ENCODE measurements at places on chromosomes 11 and 22.
A peak's percentile ranks its signal among the peaks of the same experiment; 100 is the strongest.

DNA sequence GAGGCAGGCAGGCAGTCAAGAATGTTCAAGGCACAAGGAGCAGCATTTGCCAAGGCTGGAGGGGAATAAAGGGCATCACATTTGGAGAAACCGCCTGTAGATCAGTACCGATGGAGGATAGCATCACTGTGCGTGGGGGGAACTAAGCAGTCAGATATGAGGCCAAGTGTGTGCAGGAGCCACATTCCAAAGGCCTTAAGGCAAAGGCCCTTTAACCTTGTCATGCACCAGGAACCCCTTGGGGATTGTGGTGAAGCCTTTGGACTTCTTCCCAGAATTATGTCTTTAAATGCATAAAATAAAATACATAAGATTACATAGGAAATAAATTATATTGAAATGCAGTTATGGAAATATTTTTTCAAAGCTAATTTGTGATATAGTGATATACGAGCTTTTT lies 532.1 kb downstream of the BUD13 start:
- DNase-seq = no peak

GRCh38 chr11:107359701-107360100 lies 97.9 kb downstream of the CWF19L2 start:
- DNase-seq = no peak

DNA sequence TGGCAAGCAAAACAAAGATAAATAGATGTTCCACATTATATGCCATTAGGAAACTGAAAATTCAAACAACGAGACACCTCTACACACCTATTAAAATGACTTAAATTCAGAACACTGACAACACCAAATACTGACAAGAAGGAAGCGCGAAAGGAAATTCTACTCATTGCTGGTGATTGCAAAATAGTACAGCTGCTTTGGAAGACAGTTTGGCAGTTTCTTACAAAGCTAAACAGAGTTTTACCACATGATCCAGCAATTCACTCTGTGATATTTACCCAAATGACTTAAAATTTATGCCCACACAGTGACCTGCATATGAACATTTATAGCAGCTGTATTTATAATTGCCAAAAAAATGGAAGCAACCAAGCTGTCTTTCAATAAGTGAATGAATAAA lies 232.6 kb downstream of the CASP12 start:
- no peak for DNase-seq

- DNase-seq = no peak
These were observed 82.4 kb downstream of the FAT3 start for GRCh38 chr11:92306966-92307510.

- no peak for DNase-seq
These were observed 862 bp upstream of the PDXP start for GRCh38 chr22:37657590-37658132.

DNA sequence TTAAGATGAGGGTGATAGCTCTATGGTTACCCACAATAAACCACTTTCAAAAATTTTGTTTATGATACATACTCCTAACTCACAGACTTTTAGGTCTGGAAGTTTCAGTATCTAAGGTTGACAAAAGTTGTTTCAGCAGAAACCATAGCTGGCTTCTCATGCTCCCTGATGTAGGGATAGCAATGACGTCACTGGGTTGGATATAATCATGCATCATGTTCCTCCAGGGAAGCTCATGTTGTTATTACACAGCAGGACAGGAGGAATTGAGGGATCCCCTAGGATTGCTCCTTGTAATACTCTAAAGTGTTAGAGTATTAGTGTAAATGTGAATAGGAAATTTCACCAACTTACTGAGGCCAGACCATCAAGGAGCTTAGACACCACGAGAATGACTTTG lies 23.6 kb downstream of the APOL3 start:
- no peak for DNase-seq

DNA sequence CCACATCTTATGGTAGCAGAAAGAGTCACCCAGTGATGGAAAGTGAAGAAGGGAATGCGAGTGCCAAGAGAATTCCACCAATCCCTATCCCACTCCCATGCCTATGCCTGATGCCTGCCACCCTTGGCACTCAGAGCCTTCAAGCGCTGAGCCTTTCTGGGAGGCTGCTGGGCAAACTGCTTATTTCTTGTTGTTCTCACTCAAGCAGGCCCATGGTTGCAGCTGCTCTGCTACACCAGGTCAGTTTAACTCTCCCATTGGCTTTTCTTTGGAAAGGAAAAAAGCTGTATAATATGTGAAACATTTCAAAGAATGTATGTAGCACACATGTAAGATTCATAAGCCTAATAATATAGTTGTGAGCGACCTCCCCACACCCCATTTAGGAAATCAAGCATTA lies 41.4 kb downstream of the DGCR2 start:
- no peak for DNase-seq

DNA sequence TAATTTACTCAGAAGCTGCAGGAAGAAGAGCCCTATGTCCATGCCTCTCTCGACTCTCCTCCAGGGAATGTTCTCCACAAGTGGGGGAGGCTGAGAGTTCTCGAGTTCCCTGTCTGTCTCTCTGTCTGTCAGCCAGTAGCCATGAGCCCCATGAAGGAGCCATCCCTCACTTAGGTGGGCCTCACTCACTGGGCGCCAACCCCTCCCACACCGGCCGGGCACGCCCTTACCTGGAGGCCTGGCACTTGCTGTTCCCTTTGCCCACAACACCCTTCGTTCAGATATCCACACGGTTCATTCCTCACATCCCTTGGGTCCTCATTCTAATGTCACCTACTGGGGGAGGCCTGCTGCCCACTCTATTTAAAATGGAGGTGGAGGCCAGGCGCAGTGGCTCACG lies 14.2 kb upstream of the IL10RA start:
- DNase-seq = no peak

- no peak for DNase-seq
These were observed 5.6 kb downstream of the OR52R1 start for GRCh38 chr11:4798427-4799183.

DNA sequence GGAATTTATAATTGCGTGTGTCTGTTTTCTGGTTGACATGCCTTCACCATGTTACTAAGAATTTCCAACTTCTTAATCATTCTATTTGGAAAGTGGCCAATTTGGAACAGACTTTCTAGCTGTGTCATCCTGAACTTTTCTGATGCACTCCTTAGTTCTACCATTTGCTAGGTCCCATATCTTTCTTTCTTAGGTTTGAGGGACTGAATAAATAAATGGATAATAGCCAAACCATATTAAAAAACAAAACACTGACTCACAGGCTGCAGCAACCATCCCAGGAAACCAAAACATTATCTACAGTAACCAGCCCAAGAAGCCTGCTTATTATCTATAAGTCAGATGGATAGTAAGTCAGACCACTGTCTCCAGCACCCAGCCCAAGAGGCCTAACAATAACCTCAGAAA lies 57.5 kb upstream of the PLET1 start:
- no peak for DNase-seq

DNA sequence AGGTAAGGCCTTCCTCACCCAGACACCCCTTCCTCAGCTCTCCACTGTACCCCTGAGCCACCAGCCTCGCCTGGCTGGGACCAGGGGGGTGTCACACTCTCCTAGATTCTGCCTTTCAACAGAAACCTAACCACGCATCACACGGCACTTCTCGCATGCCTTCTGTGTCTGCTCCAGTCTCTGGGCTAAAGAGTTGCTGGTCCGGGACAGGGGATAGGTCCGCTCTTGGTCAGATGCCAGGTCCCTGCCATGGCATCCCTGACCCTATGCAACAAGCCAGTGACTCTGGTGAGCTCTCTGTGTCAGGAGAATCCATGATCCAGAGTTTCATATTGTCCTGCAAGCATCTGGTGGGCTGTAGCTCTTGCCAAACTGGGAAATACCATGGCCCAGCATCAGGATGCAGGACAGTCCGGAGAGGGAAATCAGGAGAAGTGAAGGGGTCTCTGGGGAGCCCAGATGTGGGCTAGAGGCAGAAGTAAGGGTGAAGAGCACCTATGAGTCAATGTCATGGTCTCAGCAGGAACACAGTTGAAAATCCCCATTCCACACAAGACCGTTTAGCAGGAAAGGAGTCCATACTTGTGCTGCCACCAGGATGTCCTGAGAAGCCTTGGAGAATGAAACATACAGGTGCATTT lies 14.1 kb downstream of the IGLL5 start:
- DNase-seq = no peak

DNA sequence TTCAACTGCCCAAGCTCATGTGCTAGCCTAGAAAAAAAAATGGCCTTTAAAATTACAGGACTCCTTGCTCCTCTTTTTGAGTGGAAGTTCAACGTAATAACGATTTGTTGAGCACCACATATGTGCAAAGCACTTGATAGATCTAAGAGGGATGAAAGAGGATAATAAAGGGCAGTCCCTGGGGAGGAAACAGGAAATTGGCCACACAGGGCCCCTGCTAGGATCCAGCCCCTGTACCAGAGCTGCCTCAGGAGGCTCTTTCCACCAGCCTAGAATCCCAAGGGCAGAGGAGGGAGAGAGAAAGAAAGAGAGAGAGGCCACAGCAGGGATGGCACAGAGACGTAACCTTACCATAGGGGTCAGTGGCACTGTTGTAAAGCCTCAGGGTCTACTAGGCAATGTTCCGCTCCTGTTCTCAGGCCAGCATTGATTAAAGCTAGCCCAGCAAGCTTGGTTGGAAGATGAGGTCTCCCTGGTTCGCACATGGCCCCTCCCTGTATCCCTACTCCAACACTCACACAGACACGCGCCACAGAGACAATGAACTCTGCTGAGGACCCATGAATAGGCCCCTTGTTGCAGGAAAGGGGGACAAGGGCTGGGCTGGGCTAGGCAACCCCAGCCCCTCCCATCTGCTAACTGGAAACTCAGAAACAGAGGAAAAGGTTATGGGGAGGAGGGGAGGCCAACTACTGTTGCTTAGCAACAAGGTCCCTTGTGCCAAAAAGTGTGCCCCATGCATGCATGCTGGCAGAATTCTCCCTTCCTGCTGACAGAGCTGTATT lies at the start of gene TMPRSS5:
TSS of gene TMPRSS5 (minus strand) at position 438 of the 785 bp plus-strand sequence. CDS start at position 354, 84 bp downstream.
- no peak for DNase-seq

GRCh38 chr22:43996170-43996980 lies 27.7 kb upstream of the PARVB start:
- peak; percentile 65 for DNase-seq

DNA sequence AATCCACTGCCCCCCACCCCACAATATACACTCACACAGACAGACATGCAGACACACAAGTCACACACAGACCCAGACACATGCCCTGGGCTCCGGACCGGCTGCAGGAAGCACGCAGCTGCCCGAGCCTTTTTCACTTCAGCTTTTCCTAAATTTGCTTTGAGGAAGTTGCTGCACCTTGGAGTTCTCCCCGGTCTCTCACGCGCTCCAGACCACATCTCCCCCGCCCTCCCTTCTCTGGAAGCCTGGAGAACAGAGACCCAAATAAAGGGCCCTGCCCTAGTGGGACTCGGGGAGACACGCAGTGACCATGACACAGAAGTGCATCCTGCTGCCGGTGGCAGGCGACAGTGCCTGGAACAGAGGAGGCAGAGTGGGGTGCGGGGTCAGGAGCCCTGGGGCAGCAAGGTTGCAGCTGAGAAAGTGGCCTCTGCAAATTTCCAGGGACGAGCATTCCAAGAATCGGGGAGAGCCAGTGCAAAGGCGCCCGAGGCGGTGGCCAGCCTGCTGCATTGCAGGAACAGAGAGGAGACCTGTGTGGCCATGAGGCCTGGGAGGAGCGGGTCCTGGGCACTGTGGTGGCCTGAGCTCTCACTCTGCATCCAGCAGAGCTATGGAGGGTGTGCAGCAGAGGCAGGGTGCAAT lies 19.1 kb downstream of the RPL3 start:
- no peak for DNase-seq

DNA sequence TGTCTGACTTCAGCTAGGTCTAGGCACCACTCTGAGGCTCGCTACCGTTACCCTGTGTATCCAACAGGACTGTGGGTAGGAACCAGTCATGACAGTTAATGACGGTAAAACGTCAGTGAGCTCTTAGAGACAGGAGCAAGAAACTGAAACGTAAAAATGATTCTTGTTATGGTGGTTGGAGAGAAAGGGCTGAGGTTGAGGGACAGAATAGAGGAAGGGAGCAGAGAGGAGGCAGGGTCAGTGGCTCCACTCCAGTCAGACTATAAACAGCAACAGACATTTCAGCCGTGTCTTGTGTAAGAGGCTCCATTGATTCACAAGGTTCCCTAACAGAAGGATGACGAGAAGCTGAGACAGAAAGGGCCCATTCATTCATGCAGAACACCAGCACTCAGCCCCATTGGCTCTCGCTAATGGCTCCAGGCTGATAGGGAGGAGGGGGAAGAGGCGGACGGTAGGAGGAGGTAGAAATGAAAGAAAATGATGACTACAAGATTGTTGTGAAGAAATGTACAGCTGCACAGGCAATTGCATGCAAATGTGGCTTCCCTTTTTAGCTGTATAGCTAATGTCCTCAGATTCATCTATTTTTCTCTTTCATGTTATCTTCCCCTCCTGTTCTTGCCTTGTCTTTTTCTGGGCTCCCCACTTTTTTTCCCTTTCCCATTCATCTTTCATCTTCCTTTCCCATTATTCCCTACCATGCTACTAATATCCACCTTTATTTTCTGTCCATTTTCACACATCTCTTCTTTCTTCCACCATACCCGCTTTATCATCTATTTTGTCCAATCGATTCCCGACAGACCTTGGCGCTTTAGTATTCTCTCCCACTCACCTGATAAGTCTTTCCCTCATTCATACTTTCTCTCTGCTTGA lies 34.3 kb downstream of the ETS1 start:
- DNase-seq = no peak

DNA sequence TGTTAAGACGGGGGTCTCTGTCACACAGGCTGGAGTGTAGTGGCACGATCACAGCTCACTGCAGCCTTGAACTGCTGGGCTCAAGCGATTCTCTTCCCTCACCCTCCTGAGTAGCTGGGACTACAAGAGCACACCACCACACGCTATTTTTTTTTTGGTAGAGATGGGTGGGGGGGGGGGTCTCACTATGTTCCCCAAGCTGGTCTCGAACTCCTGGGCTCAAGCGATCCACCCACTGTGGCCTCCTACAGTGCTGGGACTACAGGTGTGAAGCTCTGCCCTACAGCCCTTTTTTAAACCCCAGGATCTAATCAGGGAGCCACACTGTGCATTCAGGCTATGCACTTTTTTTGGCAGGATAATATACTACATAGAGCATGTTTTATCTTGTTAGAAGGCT lies 1.4 kb upstream of the DHCR7 start:
- no peak for DNase-seq

DNA sequence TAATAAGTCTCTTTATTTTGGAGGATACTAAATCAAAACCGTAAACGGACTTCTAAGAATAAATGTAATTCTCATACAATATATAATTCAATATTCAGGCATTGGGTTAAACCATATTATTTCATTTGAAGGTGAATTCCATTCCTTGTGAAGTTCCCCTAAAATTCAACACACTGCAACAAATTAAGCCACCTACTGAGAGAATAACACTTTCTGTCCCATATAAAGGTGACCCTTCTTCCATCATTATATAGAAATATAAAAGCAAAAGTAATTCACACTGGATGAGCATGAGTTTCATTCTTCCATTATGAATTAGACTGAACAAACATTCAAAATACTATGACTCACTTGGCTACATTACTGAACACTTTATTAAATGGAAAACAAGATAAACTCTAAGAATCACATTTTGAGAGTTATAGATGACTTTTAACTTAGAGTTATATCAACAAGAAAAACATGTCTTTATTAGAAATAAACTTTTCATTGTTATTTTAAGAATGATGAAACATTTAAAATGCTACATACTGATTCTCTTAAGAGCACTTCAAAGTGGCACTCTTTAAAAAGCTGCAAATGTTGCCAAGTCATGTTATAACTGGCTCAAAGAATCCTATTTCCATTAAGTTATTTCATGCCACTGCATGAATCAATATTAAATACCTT lies 2.8 kb downstream of the SESN3 start:
- no peak for DNase-seq

GRCh38 chr22:44051961-44052360 lies 27.9 kb downstream of the PARVB start:
- no peak for DNase-seq

Measured in stimulated activated CD4-positive, alpha-beta T cell treated with anti-CD3 and anti-CD28 coated beads, Interleukin-12 subunit alpha, Interleukin-12 subunit beta, amount 100 ng/mL, for 24 hours (primary cell).